ENCODE measurements at places on chromosomes 7 and 10.
A peak's percentile ranks its signal among the peaks of the same experiment; 100 is the strongest.

DNA sequence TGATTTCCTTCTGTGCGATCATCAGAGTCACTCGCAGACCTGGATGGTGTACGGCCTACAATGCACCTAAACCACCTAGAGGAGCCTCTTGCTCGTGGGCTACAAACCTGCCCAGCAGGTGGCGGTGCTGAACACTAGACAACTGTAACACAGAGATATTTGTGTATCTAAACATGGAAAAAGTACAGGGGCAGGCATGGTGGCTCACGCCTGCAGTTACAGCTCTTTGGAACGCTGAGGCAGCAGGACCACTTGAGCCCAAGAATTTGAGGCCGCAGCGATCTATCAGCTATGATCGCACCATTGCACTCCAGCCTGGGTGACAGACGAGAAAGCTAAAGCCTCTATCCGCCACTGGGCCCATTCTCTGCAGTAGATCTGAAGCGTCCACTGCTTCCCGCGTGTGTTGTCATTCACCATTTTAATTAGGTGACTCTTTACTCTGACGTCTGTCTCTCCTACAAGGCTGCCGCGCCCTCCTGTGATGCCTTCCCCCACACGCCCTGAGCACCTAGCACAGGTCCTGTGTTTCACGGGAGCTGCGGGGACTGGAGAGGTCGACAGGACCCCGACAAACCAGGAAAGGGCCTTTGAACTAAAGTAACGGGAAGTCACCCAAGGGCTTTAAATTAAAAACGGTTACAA lies 774 bp downstream of the TUBGCP2 start:
- peak; percentile 75 for DNase-seq

DNA sequence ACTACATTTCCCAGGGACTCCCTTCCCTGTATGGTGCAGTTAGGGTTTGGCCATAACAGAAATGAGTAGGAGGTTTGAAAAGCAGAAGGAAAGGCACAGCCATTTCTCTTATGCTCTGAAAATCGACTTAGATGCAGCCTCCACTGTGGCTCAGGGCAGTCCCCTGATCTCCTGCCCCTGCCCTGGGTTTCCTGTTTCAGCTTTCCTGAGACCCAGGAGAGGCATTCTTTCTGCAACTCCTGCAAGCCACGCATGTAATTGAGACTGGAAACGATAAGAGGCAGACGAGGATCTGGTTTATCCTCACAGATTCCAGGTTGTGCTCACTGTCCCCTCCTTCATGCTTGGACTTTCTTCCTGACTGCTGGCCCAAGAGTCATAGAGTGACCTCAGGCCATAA lies 461.2 kb upstream of the VSTM2A start:
- no peak for DNase-seq

DNA sequence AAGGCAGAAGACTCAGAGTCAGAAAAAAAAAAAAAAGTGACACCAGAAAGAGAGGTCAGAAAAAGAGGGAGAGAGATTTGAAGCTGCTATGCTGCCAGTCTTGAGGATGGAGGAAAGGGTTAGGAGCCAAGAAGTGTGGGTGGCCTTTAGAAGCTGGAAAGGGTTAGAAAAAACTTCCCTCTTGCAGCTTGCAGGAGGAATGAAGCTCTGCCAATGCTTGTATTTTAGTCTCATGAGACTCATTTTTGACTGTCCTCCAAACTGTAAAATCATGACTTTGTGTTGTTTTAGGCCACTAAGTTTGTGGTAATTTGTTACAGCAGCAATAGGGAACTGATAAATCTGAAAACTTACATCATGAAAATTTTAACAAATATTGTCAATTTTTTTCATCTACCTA lies 127.7 kb upstream of the NOBOX start:
- DNase-seq = no peak

GRCh38 chr10:5546891-5547680 lies 22.3 kb downstream of the CALML3 start:
- no peak for DNase-seq

GRCh38 chr10:45673074-45673648 lies 589 bp upstream of the ZFAND4 start:
- DNase-seq = no peak

DNA sequence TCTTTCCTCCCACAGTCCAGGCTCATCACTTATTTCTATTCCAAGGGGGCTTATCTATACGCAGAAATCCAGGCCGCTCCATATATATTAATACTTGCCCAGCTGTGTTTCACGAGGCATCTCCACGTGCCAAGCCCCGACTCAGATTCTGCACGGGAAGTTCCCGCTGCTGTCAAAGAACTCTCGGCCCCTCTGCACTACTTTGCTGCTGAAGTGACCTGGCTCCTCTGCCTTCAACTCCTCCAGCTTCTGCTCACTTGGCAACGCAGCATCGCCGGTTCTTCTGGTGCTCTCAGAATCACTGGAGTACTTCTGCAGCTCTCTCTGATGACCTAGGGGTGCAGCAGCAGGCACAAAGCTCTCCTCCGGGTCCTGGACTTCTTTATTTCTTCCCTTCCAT lies 9.7 kb upstream of the CHST12 start:
- no peak for DNase-seq

GRCh38 chr7:142460402-142461117 lies 202.7 kb upstream of the PRSS58 start:
- no peak for DNase-seq

DNA sequence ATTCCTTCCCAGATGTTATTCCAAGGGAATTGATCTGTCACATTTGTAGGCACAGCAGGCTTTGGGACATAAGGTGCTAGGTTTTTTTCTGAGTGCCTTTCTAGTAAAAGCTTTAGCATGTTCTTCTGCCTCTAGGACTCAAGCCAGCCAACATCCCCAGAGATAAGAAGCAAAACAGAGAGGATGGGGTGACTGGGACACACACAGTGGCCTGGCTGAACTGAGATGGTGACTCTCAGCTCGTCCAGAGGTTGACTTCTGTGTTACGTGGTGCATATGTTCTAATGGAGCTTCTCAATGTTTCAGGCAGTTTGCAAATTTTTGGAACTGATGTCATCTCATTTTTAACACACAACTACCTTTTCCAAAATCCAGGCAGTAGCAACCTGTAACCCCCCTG lies 188.1 kb upstream of the CELF2 start:
- no peak for DNase-seq

DNA sequence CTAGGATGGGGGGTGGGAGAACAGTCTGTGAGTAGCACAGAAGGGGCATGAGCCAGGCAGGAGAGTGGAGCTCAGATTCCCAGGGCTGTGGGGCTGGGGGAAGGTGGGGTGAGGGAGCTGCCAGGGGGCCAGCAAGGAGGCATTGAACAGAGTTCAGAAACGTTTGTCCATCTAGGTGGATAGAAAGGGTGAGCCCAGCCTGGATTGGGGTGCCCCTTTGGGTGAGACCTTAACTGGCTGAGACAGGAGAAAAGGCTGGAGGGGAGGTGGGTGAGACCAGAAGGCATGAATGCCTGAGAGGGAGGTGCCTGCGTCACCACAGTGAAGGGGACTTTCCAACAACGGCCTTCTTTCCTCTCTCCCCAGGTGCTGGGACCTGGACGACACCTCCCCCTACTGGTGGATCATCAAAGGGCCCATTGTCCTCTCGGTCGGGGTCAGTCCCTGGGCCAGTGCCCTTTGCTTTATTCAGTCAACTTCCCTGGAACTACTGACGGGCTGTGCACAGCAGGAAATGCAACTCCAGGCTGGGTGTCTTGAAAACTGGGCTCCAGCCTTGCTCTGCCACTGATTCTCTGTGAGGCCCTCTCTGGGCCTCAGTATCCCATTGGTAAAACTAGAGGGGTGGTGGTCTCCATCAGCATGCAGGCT lies 11.0 kb downstream of the GHRHR start:
- DNase-seq = peak; percentile 45

GRCh38 chr7:149733924-149734790 lies 39.2 kb downstream of the ZNF467 start:
- DNase-seq = no peak

- no peak for DNase-seq
These were observed 24.2 kb downstream of the STRA8 start for GRCh38 chr7:135257790-135258189.

- DNase-seq = no peak
These were observed 190.9 kb upstream of the YAE1 start for GRCh38 chr7:39375047-39375873.

GRCh38 chr10:70477661-70478162 lies 855 bp upstream of the PALD1 start:
- DNase-seq = peak; percentile 61

- DNase-seq = no peak
These were observed 124.4 kb downstream of the KCNMA1 start for GRCh38 chr10:77513220-77513619.

DNA sequence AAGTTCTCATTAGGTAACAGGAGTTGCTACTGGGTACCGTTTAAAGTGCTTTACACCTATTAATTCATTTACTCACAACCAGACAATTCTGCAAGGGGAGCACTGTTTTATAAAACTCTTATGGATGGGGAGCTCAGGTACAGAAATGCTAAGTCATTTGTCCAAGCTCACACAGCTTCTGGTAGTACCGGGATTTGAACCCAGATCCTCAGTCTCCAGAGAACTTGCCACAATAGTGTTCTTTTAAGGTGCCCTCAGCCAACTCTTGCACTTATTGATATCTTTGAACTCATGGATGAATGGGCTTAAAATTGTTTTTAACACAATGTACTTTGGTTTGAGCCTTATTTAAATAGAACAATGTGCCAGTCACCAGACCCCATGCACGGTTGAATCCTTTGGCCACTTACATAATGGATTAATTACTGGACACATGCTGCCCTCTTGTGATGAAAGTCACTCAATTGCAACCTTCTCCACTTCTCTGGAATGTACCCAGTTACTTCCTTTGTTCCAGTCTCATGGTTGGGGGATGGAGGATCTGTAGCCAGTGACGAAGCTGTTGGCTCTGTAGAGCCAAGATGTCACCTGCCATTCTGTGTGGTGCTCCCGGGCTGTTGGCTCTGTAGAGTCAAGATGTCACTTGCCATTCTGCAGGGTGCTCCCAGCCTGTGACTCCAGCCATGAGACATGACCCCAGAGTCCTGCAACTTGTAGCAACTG lies 65.6 kb downstream of the NOD1 start:
- DNase-seq = no peak

- no peak for DNase-seq
These were observed 38.1 kb upstream of the PIK3AP1 start for GRCh38 chr10:96758423-96758822.

- no peak for DNase-seq
These were observed 64.8 kb upstream of the DNAJB6 start for GRCh38 chr7:157271991-157272324.

DNA sequence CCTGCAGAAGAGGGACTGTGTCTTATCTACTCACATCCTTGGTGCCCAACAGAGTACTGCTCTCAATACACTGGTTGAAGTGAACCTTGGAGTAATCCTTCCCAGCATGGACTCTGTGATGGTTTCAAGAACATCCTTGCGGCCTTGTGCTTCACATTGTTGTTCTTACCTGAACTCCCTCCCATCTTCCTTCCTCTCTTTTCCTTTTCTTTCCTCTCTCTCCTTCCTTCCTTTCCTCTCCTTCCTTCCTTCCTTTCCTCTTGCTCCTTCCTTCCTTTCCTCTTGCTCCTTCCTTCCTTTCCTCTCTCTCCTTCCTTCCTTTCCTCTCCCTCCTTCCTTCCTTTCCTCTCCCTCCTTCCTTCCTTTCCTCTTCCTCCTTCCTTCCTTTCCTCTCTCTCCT lies 26.3 kb downstream of the LAMB1 start:
- DNase-seq = no peak

DNA sequence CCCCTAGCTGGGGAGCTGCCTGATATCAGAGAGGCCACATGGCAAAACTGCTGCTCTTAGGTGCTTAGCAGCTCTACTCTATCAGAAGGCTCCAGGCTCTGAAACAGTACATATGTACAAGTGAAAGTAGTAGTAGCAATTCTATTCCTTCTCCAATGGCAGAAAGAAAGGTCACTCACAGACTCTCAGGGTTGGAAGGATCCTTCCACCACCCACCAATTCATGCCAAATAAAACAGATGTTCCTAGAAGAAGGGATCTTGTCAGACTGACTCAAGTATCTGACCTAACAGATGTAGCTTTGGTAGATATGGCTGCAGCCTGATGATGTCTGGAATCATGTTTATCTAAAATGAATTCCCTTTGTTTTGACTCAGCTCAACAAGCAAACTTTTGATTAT lies 8.0 kb upstream of the ALDH18A1 start:
- DNase-seq = no peak

GRCh38 chr7:158278745-158279320 lies 308.8 kb downstream of the PTPRN2 start:
- DNase-seq = no peak

- no peak for DNase-seq
These were observed 133.2 kb downstream of the PKD1L1 start for GRCh38 chr7:47814905-47815613.

DNA sequence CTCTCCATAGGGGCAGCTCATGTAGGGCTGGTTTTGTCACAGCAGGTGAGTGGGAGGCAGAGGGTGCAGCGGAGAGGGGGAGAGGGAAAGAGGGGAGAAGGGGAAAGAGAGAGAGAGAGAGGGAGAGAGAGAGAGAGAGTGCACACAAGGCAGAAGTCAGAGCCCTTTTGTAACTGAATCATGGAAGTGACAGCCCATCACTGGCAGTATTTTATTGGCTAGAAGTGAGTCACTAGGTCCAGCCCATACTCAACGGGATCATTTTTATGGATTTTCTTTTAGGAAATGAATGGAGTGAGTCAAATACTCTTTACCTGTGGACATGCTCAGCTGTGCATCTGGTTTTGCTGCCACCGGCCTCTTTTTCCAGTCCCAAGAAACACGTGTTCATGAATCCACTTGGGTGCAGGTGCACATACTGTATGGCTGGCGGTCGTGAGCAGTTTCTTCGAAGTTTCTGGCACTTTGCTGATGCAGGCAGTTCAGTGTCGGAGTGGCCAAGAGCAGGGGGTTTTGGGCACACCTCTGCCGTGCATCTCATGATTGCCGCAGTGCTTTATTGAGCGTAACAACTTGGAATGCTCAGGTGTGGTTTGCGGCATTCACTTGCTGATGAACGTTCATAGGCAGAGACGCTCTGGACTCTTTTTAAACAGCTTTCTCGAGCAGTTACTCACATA lies 40.3 kb downstream of the DOCK1 start:
- DNase-seq = no peak

- peak; percentile 29 for DNase-seq
These were observed 152.0 kb downstream of the SVIL start for GRCh38 chr10:29482591-29483431.

DNA sequence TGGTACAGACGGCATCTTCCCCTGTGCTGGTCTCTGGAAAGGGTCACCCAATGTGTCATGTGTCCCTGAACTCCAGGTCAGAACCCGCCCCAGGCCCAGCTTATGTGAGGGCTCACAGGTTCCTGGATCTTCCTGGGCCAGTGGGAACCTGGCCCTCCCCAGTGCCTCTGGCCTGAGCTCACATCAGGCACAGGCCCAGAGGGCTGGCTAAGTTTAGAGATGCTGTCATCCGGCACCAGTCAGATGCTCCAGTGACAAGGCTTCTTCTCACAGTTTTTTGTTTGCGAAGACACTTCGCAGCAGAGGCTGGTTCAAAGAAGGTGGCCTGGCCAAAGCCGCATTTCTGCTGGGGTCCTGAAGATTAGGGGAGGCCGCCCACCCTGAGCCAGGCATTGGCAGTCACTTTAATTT lies 11.8 kb downstream of the CAMK2B start:
- no peak for DNase-seq

DNA sequence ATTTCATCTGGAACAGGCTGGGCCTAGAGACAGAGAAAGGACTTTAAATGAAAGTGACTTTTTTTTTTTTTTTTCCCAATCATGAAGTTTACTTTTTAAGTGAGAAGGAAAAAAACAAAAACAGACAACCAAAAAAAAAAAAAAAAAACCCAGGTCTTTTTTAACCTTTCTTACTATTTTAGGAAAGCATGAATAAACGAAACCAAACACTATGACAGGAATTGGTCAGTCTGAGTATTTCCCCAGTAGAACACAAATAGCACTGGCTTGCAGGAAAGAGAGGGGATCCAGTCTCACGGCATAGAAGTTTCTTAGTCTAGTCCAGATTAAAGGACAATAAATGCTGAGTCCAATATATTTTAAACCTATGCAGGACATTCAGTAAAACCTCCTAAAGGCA lies 180.5 kb upstream of the CCDC6 start:
- no peak for DNase-seq

Measured in activated T-cell treated with anti-CD3 and anti-CD28 coated beads for 48 hours (primary cell).